ENCODE measurements at places on chromosomes 2 and 18.

DNA sequence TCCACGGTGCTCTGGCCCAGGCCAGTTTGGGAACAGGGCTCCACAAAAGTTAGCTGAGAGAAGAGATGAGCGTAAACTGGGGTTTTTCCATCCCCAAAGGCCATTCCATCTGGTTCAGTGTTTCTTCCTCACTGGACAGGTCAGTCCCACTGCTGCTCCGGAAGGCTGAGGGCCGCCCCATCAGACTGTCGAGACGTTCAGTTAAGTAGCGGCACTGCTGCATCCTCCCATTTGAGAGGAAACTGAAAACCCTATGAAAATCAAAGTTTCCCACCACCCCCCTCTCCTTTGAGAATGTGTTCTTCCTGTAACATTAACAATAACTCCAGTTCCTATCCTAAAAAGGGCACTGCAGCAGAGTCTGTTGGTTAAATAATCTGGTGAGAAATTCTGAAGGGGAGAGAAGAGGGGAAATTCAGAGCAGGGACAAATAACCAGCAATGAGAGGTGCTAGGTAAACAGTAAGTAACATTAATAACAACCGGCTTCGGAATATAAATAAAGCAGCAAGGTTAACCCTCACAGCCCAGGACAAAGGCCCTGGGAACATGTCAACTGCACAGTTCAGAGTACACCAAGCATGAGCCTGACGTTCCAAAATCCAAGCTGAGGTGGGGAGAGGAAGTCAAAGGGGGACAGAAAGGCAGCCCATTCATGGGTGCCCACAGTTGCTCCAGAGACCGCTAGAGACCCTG is 55.4 kb downstream of the UXS1 start:
- no peak for DNase-seq

DNA sequence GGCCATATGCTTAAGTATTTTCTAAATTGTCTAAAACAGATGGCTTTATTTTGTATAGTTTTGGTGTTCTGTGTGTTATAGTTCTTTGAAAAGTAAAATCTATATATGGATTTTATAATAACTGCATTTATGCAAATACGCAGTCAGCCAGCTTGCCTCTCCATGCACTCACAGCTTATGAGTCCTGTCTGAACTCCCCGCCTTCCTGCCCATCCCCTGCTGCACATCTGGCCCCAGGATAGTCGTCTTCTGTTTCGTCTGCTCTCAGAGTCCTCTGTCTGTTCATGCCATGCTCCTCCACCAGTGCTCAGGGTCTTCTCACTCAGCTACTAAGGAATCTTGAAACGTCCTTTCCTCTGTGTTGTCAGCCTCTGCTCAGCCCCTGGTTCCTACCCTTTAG is 28.2 kb upstream of the ANKRD62 start:
- no peak for DNase-seq

GRCh38 chr2:191187105-191187829 is 36.5 kb upstream of the STAT4 start:
- DNase-seq: no peak

DNA sequence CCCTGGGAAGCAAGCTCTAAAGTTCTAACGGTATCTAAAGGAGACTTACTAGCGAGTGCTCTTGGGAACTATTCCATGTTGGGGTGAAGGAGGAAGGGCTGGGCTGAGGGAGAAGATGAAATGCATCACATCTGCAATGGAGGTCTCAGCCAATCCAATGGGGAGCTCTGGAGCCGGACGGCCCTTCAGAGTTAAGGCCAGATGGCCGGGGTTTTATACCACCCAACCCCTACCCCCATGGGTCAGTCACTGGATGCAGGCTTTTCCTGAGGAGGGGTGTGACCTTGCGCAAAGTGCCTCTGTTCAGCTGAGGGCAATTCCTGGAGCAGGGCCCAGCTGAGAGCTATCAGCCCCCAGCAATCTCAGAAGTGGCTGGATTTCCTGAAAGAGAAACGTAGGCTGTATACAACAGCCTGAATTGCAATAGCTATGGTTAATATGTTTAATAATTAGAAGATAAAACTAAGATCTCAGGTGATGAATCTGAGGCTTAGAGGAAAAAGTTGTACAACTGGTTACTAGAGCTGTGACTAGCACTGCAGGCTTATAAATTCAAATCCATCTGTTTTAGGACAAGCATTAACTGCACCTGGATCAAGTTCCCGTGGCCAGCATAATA is 21.6 kb downstream of the EIPR1 start:
- DNase-seq: no peak

- no peak for DNase-seq
Measured at GRCh38 chr2:158138255-158138654, 36.6 kb downstream of the UPP2 start.

- DNase-seq: peak; percentile 98
Measured at GRCh38 chr2:237691908-237692600, 64.7 kb downstream of the LRRFIP1 start.

DNA sequence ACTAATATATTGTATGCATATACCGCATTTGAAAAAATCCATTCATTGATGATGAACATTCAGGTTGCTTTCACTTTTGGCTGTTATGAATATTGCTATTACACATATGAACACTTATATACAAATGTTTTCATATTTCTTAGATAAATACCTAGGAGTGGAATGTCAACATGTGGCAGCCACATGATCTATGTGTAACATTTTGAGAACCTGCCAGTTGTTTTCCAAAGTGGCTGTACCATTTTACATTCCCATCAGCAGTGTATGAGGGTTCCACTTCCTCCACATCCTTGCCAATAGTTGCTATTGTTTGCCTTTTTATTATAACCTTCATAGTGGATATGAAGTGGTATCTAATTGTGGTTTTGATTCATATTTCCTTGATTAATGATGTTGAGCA is 40.5 kb downstream of the CCDC85A start:
- no peak for DNase-seq

DNA sequence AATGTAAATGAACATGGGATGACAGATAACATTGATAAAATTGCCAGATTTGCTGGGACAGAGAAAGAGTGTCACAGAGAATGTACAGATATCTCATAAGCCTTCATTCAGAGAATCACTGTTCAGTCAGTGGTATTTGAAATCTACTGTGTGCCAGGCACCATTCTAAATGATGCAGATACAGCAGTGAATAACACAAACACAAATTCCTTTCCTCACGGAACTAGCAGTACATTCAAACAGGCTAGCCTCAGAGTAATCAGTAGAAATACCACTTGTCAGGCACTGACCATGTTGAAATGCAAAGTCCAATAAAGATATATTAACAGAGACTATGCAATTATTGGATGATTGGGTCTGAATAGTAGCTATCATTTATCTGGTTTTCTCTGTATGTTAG is 211.0 kb downstream of the RDH14 start:
- DNase-seq: no peak

GRCh38 chr2:165563468-165564225 is 94.1 kb downstream of the CSRNP3 start:
- DNase-seq: no peak

GRCh38 chr2:238771218-238771617 is 76.7 kb upstream of the TWIST2 start:
- no peak for DNase-seq
